ENCODE measurements at places on chromosomes 7 and 10.

- no peak for DNase-seq
These were observed 28.6 kb downstream of the LRMDA start for GRCh38 chr10:75460059-75460458.

DNA sequence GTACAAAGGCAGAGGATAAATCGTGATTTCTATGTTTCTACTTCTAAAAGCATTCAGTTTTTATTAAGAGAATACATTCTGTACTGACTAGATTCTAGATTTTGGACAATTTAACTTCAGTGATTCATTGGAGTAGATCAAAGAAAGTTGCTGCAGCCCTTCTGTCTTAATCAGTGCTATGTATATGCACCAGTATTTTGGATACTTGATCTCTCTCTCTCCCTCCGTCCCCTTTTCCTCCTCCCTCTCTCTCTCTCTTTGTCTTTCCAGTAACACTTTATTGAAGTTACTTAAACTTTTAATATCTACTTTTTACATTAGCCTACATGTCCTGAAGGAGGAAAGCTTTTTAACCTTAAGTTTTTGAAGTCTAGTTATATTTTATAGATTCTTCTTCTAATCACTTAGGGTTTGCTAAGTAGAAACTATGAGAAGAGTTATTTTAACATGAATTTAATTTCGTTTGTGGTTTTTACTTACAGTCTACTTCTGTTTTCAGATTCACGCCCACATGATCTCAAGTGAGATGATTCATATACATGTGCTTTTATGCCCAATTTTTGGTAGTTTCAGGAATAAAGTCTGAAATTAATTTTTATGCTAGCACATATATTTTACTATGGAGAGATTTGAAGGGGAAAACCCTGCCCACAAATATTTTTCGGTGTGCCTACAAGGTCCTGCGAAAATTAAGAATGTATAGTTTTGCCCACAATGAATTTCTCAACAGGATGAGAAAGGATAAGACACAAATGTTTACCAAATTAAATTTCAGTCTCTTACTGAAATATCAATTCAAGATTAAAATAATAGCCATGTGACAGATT is 9.1 kb downstream of the MDFIC start:
- no peak for DNase-seq

GRCh38 chr10:7365027-7365745 is 45.6 kb downstream of the SFMBT2 start:
- DNase-seq: no peak

DNA sequence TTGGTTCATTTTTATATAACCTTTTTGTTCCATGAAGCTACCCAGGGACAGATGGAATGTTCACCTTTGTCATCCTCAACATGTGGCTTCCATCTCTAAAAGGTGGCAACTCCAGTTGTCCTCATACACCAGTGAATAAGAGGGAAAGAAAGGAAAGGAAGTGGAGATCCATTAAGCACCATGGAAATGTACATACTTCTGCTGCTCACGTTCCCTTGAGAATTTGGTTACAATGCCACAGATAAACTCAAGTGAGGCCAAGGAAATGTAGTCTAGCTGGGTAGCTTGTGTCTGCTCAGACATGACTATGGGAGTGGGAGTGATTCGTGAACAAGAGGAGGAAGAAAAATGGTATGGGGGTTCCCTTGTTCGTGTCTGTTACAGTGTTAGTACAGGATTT is 237.1 kb upstream of the FAM3C start:
- DNase-seq: no peak

DNA sequence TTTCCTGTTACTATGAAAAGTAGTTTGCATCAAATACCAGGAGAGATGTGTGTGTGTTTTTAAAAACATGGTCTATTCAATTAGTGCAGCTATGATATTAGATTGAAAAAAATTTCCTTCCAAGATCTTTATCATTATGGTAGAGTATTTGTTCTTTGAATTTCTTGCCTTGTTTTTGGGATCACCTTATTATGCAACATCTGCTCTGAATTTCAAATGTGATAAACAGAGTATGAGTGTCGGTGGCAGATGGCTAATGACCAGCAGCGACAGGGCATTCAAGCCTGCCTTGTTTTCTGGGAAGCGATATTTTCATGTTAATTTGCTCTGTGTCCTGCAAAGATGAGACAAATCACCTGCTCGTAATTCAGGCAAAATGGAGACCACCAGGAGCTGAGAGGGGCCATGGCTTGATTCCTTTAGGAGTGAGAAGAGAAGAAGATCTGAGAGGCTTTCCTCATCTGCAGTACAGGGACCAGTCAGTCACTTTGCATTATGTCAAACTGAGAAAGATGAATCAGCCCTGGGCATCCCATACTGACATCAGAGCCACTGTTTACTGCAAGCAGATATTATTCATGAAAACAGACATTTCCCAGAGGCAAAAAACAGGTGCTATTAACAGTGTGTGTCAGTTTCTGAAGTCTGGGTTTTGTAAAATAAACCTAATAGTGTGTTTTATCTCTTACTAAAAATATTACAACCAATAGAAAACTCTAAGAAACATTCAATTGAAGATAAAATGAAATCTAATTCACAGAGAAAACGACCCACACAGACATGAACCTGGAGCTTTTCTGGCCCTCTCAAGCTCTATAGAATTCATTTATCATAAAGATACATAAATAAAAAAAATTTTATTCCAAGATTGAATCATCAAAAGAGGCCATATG is 67.6 kb downstream of the CDK6 start:
- peak; percentile 24 for DNase-seq

GRCh38 chr7:2613931-2614600 is 17.7 kb upstream of the TTYH3 start:
- no peak for DNase-seq

- DNase-seq: no peak
These were observed 17.7 kb upstream of the IGFBP3 start for GRCh38 chr7:45938626-45939302.

- DNase-seq: no peak
These were observed 31.5 kb downstream of the ADD3 start for GRCh38 chr10:110039254-110039653.

GRCh38 chr10:113267619-113268562 is 285.0 kb upstream of the HABP2 start:
- DNase-seq: no peak

- DNase-seq: no peak
These were observed 12.6 kb downstream of the SYPL1 start for GRCh38 chr7:106099539-106099938.

DNA sequence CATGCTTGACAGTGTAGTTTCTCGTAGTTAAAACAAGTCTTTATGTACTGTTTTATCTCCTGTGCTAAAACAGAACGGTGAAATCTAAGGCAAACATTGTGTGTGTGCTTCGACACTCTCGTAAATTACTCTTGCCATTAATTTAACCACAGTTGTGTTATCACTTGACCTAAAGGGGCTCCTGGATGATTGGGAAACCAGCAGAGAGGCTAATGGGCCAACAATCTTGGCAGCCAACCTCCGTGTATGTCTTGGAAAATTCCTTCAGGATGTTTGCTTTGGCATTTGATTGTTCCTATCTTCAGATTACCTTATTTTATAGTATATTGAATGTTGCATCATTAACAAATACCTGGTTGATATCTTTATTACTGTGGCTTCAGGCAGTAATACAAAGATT is 409.5 kb downstream of the SDK1 start:
- DNase-seq: no peak

GRCh38 chr7:148847815-148848734 is 36.0 kb downstream of the EZH2 start:
- no peak for DNase-seq

DNA sequence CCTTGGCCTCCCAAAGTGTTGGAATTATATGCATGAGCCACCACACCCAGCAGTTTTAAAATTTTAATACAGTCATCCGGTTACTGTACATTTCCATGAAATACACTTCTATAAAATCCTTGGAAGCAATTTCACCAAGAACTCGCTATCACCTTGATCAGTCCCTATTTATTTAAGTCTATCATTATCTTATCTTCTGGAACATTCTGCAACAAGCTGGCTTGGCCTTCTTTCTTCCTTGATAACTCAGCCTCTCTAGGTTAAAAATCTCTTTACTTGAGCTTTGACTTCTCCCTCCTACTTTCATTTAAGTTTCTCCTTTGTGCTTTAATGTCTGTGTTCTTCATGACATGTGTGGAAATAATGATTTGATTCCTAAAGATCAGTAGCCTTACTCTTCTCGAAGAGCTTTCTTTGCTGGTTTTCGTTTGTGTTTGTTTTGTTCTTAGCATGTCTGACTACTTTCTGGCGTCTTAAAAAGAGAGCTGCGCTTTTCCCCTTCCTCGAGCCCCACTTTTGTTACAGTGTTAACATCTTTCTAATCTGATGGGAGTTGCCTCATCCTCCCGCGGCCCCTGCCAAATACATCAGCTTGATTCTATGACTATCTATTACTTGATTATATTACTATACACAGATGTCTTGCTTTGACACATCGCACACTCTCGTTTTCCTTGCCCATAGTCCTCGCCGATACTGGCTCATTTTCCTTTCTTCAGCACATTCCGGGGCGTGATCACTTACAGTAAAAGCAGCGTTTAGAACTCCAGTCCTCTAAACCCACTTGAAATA is 11.1 kb upstream of the CALML5 start:
- DNase-seq: no peak

- DNase-seq: no peak
These were observed 149.0 kb downstream of the MGMT start for GRCh38 chr10:129615921-129616525.

DNA sequence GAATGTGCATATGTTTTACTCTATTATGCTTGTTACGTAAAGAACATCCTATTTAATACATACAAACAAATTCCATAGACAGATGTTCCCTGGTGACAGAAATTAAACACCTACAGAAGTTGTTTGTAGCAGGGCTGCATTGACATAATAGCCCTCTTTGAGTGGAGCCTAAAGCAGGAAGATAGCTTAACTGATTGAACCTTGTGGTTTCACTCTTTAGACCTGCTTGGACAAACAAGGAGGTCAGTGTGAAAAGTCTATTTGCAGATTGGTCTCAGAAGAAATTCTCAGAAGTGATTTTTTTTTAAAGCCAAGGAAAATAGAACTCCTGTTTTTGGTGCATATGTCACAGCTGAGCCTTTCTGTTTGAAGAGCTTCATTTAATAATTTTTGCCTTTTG is 121.3 kb downstream of the PPP1R9A start:
- DNase-seq: no peak

DNA sequence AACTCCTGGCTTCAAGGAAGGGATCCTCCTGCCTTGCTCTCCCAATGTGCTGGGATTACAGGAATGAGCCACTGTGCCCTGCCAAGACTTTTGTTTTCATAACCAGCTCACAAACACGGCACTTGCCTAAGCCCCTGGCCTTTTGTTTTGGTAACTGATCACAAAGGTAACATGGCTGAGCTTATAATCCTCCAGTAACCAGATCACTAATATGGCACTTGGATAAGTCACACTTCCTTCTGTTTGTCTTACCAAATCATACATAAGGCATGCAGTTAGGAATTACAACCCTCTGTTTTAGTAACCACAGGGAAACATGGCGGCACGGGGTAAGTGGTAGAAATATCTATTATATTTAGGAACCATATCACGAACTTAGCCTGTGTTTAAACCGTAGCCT is 577.1 kb downstream of the CALN1 start:
- no peak for DNase-seq

DNA sequence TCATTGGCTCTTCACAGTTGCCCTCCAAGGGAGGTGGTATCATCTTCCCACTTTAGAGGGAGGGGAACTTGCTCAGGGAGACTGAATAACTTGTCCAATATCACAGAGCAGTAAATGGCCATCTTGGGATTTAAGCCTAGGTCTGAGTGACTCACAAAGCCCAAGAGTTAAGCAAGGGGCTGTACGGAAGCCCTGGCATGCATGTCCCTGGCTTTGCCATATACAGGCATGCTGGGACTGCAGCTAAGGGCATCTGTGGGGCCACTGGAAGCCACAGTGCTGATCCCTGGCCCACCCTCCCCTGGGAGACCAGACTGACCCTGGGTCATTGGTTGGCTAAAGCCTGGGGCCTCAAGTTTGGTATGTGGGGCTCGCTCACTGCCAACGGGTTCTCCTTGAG is 3.1 kb downstream of the VSIR start:
- DNase-seq: no peak

DNA sequence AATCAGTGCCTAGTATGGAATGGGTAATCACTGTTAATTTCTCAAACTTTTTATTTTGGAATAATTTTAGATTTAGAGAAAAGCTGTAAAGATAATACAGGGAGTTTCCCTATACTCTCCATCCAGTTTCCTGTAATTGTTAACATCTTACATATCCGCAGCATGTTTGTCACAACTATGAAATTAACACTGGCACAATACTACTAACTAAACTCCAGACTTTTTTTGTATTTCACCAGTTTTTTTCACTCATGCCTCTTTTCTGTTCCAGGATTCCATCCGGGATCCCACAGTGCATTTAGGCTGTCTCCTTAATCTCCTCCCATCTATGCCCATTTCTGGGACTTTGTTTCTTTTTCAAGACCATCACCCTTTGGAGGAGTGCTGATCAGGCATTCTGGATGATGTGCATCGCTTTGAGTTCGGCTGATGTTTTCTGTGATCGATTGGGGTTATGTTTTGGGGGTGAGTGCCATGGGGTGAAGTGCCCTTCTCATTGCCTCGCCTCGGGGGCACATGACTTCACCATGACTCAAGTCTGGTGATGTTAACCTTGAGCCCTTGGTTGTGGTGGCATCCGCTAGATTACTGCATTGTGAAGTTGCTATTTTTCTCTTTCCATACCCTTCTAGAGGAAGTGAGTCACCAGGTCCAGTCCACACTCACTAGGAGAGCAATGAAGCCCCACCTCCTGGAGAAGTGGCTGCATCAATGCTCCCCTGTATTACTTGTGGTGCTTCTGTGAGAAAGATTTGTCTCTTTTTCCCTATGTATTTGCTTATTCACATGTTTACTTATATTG is 43.9 kb upstream of the GRB10 start:
- DNase-seq: peak; percentile 36

DNA sequence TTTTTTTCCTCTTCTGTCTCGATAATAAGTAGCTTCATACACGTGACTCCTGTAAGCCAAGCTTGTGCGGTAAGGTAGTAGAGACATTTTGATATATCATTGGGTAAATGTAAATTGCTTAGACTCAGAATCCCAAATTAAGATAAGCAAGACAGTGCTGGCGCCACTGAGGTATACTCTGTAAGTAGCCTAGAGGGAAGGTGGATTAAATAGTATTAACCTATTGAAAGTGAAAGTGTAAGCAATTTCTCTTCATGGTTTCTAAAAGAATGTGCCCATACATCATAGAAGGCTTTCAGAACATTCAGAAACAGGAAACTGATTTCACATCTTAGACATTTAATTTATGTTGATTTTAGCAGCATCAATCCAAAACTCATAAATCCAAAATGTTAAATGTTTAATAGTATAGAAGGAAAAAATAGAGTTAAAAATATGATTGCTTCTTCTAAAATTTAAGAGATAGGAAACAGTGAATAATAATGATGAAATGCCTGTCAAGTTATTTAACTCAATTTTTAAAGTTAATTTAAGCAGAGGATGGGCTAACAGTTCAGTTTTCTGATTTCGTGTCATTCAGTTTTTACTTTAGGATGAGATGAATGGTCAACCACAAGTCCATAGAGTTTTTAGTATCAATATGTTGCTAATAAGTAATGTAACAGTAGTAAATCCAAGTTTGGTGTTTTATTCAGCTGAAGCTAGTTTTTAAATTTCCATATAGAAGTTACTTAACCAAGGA is 36.8 kb downstream of the LRRC72 start:
- DNase-seq: no peak

- DNase-seq: no peak
These were observed 23.9 kb downstream of the LIPM start for GRCh38 chr10:88826388-88826787.

Data from activated naive CD8-positive, alpha-beta T cell treated with anti-CD3 and anti-CD28 coated beads, Interleukin-2, amount 50 U/mL, for 24 hours (primary cell).